Stimulated activated CD4-positive, alpha-beta T cell treated with anti-CD3 and anti-CD28 coated beads, Interleukin-15, amount 100 ng/mL, for 1 hour (primary cell): ENCODE measurements at places on chromosomes 1 and 21.

- DNase-seq: no peak
Measured at GRCh38 chr1:30388386-30388785, 335.0 kb downstream of the MATN1 start.

- DNase-seq: no peak
Measured at GRCh38 chr1:25562101-25562927, 18.9 kb downstream of the LDLRAP1 start.

DNA sequence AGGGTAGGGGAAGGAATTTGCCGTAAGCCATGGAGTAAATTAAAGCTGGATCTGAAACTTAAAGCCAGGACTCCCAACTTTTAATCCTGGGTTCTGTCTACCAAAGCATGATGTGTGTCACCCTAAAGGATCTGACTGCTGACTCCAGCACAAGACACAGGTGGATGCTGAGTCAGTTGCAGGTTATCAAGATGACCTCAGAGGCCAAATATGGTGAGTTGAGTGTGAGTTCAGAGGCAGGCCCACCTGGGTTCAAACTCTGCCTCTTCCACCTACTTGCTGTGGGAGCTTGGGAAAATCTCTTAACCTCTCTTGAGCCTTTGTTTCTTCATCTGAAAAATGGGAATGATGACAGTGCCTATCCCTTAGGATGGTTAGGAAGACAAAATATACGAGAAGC is 16.7 kb upstream of the LDLRAP1 start:
- DNase-seq: no peak

- no peak for DNase-seq
Measured at GRCh38 chr1:102500758-102501157, 504.0 kb upstream of the OLFM3 start.

GRCh38 chr1:204507317-204508105 is 8.7 kb upstream of the MDM4 start:
- DNase-seq: no peak

DNA sequence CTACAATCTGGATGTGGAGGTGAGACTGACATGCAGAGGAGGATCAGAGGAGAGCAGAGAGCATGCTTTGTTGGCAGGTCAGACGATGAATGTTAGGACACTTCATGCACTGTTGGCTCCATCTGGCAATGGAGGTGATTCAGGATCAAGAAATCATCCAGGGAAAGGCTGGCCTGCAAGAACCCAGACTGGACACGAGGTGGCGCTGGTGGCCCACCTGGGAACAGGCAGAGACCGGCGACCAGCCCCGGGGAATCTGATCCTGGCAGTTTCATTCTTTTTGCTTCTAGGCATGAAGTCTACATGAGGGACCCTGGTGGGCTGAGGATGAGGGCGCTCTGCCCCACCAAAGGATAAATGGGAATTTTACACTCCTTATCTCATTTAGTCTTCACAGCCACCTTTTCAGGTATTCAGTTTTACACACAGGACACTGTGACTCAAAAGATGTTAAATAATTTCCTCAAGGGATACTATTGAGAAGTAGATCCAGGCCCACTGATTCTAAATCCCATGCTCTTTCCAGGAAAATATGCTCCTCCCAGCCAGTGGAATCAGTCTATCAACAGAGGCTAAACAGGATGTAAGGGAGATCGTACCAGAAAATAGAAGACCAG is 26.2 kb upstream of the SCMH1 start:
- peak; percentile 48 for DNase-seq

DNA sequence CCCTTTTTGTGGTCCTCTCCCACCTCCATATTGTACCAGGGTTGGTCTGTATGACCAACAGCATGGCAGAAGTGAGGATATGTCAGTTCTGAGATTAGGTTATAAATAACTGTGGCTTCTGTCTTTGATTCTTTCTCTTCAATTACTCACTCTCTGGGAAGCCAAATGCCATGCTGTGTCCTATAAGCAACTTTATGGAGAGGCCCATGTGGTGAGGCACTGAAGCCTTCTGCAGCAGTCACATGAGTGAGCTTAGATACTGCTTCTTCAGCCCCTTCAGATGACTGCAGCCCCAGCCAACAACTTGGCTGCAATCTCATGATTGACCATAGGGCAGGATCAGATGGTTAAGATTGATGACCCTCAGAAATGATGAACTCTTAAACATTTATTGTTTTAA is 34.0 kb upstream of the SAMD13 start:
- DNase-seq: no peak

GRCh38 chr21:18274370-18274769 is 29.7 kb downstream of the CHODL start:
- no peak for DNase-seq

DNA sequence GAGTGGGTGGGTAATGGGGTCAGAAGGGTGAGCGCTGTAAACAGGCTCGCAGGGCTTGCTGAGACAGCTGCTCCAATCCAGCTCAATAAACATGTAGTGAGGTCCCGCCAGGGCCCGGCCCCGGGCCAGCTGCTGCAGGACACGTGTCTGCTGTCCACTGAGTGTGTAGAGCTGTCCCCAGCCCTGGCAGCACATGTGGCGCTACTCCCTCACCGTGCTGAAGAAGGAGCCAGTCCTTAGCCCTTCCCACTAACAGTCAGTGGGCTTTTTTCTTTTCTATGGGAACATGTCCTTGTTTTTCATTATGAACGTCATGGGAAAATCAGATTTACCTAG is 78.9 kb upstream of the C1orf174 start:
- no peak for DNase-seq

GRCh38 chr21:27534206-27534605 is 567.3 kb upstream of the ADAMTS5 start:
- DNase-seq: no peak
